NCI-H446 (cell line): ENCODE measurements at places on chromosomes 1 and 21.

DNA sequence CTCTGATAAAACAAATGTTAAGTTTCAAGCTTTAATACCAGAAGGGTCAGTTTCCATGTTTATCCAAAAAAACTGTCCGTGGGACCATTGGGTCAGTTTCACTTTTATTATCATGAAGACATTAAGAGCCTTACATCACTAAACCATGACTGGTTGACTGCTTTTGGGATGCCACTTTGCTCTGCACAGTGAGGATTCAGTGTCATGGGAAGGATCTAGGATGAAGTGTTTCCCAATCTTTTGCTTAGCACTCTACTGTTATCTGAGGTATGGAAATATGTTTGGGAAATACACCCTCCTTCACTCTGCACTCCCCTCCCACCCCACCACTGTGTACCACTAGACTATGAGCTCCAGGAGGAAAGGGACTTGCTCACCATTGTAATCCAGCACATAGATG is 16.3 kb downstream of the RPS6KC1 start:
- DNase-seq: no peak

DNA sequence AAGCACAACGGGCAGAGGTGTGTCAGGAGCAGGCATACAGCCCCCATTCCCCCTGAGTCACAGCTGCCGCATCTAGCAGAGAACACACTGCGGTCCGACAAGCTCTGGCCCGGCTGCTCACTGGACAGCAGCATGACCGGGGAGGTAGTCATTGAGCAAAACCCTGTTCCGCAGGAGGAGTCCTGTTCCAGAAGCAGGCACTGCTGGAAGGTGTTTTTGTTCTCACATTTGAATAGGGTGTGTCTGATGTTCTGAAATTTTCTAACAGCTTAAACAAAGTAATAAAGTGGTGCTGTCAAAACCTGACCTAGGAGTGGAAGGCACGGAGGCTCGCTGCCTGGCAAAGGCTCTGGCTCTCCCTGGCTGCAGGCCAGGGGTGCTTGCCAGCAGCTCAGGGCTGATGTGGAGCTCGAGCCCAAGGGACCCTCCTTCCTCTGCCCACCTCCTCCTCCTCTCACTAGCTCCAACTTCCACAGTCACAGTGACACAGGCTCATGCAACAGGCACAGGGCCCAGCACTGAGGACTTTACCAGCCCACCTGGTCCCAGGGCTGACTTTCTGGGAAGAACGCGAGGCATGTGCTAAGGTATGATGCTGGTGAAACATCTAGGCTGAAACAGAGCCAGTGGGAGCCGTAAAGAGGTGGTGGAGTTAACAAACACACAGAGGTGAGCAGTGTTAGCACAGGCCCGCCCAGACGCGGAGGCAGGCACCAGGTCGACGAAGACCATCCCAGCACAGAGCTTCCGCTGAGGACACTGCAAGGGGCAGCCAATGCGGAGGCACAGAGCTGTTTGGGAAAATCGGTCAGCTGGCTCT is 118.6 kb upstream of the IFFO2 start:
- peak; percentile 62 for DNase-seq

GRCh38 chr21:16004086-16004485 is 274.3 kb downstream of the USP25 start:
- no peak for DNase-seq

- no peak for DNase-seq
Observed at GRCh38 chr21:45499970-45500577, 42.2 kb downstream of the SLC19A1 start.

GRCh38 chr21:14771593-14771992 is 225.5 kb upstream of the SAMSN1 start:
- DNase-seq: no peak

DNA sequence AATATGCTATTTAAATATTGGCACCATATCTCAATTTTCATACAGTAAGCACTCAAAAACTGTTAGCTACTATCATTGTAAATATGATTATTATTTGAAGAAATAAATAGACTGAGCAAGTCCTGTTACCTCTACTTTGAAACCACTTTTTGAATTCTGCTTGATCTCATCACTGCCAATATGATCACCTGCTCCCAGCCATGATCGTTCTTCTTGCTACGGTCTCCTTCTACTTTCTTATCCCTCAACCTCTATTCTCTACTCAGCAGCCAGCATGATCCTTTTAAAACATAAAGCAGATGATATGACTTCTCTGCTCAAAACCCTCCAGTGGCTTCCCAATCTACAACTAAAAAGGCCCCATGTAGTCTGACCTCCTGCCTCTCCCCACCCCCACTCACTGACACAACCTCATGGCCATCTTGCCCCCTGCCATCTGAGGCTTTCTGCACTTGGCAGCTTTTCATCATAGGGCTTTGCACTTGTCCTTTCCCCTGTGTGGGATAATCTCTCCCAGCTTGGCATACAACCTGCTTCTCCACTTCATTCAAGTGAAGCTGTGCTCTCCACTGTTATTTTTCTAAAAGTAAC is 27.2 kb downstream of the CD34 start:
- DNase-seq: peak; percentile 37

DNA sequence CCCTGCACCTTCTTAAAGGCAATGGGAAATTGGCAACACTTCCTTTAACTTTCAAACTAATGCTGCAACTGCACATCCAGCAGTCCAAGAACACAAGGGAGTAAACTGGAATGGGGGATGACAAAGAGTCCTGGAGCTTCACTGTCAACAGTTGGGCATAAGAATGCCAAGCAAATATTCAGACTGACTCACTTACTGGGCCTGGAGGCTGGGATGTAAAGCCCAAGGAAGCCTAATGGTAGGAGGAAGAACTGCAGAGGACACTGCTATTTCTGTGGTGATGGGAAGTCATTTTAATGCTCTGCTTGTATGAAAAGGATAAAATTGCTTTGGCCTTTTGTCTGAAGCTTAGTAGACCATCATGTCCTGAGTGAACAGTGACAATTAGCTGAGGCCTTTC is 15.7 kb upstream of the DMRTA2 start:
- no peak for DNase-seq

DNA sequence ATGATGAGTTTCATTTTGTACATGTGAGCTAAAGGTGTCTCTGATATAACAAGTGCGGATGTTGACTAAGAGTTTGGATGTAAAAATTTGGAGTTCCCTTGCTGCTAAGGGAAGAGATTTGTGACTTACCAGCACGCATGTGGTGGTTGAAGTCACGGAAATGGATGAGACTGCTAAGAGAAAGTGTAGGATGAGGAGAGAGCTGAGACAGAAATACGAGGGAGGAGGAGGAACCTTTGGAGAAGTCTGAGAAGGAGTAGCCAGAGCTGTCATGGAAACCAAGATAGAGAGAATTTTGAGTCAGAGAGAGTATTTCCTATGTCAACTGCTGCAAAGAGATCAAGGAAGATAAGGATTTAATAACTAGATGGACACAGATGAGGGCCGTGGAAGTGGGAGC is 106.5 kb upstream of the COL24A1 start:
- no peak for DNase-seq

GRCh38 chr1:95022644-95022926 is 50.2 kb downstream of the ALG14 start:
- no peak for DNase-seq

- DNase-seq: no peak
Observed at GRCh38 chr1:5651964-5652821, 340.0 kb downstream of the NPHP4 start.

DNA sequence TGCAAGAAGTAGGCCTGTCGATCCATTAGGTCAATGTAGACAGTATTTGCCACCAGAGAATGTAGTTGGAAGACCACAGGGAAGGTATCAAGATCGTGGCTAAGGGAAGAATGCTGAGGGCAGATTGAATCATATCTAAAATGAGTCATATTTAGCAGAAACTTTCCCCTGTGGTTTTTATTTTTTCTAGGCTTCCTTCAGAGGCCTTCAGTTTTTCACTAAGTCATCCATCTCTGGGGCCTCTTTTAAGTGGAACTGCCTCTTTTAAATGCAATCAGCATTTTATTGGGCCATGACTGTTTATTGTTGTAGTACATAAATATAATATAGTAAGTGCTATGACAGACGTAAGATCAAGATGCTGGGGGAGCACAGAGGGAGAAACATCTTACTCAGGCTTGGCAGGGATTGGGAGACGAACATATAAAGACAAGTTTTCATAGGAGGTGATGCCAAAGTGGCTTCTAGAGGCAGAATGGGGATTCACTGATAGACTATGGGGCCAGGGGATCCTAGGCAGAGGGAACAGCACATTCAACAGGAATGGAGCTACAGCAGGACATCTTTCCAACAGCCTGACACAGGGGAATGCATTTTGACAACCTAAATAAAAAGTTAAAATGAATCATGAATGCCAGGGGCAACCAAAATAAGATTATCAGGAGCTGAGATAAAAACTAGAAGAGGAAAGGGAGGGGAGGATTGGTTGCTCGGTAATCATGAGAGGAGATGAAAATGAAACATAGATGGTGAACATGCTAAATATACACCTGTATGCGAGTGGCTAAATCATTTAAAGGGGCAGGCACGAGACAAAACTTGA is 20.1 kb downstream of the UBE2U start:
- no peak for DNase-seq

- no peak for DNase-seq
Observed at GRCh38 chr1:224736619-224737352, 120.7 kb downstream of the CNIH3 start.

- no peak for DNase-seq
Observed at GRCh38 chr21:38688068-38688467, 117.7 kb upstream of the ETS2 start.

- no peak for DNase-seq
Observed at GRCh38 chr1:110370827-110371226, 20.0 kb downstream of the SLC16A4 start.

DNA sequence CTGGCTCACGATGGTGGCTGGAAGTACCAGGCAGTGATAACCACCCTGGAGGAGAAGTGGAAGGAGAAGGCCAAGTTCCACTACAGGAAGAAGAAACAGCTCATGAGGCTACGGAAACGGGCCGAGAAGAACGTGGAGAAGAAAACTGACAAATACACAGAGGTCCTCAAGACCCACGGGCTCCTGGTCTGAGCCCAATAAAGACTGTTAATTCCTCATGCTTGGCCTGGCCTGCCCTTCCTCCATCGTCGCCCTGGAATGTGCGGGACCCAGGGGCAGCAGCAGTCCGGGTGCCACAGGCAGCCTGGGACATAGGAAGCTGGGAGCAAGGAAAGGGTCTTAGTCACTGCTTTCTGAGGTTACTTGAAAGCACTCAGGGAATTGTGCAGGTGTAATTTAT is 10.8 kb downstream of the IL24 start:
- no peak for DNase-seq

DNA sequence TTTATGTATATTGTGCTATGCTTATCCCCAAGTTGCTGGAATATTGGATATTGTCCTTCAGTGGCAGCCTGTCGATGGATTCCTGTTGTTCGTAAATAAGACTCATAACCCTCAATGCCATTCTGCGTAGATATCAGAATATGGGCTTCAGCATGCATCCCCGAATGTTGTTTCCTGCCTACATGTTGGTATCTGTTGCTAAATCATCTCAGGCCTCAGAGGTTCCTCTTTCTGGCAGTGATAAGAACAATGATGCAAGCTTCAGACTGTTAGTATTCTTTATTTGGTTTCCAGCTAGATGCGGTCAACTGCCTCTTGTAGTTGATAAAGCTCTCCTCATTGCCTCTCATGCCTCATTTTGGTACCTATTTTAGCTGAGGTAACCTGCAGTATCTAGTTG is 2082.6 kb downstream of the MRPL39 start:
- no peak for DNase-seq

DNA sequence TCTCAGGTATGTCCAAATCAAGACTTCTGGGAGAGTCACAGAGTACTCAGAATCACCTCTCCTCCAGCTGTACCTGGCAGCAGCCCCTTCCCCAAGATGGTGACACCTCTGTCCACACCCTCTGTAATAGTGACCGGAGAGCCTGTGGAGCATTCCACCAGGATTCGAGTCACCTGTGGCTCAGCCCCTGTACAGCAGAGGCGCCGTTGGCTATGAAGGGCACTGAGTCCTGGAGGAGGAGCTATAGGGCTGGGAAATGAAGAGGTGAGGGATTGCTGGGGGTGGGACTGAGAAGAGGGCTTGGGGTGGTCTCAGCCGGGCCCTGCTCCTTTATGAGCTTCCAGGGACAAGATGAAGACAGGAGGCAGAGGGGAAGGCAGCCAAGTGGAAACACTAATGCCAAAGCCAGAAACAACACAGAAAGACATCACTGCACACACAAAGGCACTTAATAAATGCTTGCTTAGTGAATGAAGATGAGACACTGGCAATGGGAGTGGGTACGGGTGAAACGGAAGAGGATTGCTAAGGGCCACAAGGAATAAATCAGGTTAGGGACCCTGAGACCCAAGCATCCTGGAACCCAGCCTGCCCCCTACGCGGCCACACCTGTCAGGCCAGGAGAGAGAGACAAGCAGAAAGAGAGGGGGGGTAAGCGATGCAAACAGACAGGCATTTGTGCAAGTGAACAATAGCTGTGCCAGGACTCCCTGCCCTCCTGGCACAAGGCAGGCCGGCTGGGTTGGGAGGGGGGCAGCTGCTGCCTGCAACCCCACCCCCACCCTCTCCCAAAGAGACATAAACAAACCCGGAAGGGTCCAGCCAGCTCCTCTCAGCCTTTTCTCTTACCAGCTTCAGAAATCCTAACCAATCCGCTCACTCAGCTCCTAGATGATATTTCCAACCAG is 3.9 kb downstream of the ARHGEF2 start:
- peak; percentile 48 for DNase-seq

DNA sequence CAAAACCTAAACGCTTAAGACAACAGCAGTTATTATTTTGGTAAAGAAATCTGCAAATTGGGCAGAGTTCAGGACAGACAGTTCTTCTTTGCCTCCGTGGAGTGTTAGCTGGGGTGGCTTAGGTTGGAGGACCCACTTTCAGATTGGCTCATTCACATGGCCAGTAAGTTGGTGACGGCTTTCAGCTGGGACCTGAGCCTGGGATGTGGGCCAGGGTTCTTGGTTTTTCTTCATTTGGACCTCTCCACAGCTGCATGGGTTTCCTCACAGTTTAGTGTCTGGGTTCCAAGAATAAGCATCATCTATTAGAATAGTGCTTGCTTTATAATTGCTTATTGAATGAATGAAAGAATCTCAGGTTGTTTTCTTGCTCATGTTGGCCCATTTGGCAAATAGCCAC is 72.2 kb downstream of the ATF6 start:
- no peak for DNase-seq

DNA sequence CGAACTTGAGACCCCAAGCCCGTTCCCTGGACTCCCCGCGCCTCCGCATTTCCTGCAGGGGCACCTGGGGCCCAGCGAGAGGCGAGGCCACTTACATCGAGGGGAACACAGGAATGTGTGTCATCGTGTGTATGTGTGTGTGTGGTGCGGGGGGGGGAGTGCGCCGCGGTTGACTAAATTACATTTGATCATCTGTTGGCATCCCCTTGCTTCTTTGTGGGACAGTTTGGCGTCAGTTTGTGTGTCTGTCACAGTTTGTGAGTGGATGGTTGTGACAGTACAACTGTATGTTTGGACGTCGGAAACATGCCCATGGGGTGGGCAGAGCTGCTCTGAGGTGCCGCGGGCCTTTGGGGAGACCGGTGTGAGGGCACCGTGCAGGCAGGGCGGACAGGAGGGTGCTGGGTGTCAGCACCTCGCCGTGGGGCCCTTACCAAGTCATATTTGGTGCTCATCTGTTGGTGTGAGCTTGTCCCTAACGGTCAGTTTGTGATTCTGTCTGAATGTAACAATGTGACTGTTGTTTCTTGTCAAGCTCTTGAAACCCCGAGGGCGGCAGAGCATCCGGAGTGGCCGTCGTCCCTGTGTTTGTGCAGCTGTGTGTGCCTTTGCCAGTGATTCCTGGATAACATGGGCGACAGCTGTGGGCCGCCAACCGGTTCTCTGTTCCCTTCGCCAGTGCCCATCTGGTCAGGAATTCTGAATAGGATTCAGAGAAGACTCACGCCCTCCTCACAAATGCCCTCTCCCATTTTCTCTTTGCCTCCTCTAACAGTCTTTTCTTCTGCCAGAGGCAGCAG is 899 bp downstream of the OPRD1 start:
- no peak for DNase-seq
